ENCODE measurements at places on chromosomes 16 and 17.
A peak's percentile ranks its signal among the peaks of the same experiment; 100 is the strongest.

DNA sequence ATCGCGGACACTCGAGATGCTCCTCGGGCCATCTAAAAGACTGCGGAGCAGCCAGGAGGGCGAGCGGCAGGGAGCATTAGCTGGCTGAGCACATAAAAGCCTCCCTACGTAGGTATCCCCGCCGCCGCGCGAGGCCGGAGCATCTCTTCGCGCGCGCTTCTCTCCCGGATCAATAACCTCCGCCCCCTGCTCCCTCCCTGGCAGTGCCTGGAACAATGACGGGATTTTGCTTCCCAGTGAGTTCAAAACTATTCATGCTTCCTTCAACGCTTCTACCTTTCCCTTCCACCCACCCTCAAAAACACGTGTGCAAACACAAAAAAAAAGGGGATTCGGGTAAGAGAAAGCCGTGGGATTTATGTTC is 984 bp downstream of the CENPV start:
- DNase-seq, result peak; percentile 17

DNA sequence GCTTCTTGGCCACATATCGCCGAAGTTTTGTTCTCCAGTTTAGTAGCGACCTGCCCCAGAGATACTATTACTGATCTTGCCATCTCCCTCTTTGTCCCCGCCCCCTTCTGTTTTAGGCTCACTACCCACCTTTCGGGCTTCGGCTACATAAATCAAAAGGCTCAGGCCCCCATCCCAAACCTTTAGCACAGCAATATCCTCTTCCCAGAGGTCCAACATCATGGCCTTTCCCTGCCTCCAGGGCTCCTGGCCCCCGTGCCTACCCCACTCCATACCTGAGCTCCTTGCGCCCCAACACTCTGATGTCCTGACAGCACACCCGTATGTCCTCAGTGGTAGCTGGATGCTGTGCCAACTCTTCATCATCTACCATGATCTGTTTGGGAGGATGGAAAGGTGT is 2.9 kb upstream of the PSMC5 start:
- no peak for DNase-seq

- DNase-seq, result no peak
Observed at GRCh38 chr16:47413041-47413440, 47.8 kb downstream of the ITFG1 start.

DNA sequence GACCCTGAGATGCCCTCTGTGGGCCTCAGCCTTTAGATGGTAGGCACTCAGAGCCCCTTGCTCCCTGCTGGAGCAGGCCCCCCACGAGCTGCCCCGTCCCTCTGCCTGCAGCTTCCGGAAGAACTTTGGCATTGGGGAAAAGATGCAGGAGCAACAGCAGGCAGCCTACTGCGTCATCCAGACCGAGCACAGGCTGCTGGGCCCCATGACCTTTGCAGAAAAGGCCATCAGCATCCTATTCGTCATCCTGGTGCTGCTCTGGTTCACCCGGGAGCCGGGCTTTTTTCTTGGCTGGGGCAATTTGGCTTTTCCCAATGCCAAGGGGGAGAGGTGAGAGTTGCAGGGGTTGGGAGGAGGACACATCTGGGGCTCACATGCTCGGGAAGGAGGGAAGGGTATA is 12.7 kb upstream of the FOXN1 start:
- no peak for DNase-seq

- no peak for DNase-seq
Observed at GRCh38 chr17:68468788-68469187, 11.5 kb upstream of the WIPI1 start.

- no peak for DNase-seq
Observed at GRCh38 chr16:11658896-11659708, 9.2 kb upstream of the SNN start.

- DNase-seq, result no peak
Observed at GRCh38 chr17:1945621-1946020, 79.5 kb downstream of the RTN4RL1 start.

GRCh38 chr17:34337701-34338100 is 18.5 kb downstream of the CCL8 start:
- DNase-seq, result no peak

Data from GM12891 (cell line).